ENCODE measurements at places on chromosomes 5 and 9. TPM values are rescaled to one million over a fixed set of nuclear protein-coding genes. Genes with fewer than 3 reads are reported as not detected.

TRIM36 gene
- total RNA-seq: 1.1 TPM

FBN2 gene
- total RNA-seq: 204 TPM

C6 gene
- total RNA-seq: not detected

C9orf50 gene
- 0.22 TPM for total RNA-seq

TMEM252 gene
- 0.62 TPM for total RNA-seq

PDLIM4 gene
- total RNA-seq: 10.4 TPM

SURF6 gene
- 25.1 TPM for total RNA-seq

CER1 gene
- total RNA-seq: 0.36 TPM

MAN1B1 gene
- total RNA-seq: 40.4 TPM

VCAN gene
- total RNA-seq: 70.8 TPM

KIF24 gene
- total RNA-seq: 6.1 TPM

IARS1 gene
- 231 TPM for total RNA-seq

TXNDC8 gene
- total RNA-seq: not detected

SHOC1 gene
- 0.43 TPM for total RNA-seq

ABL1 gene
- total RNA-seq: 42.6 TPM

PWWP2A gene
- 30.4 TPM for total RNA-seq

UGT3A2 gene
- total RNA-seq: 0.29 TPM

TRPM3 gene
- total RNA-seq: 2.8 TPM

GABRA6 gene
- not detected for total RNA-seq

CTSV gene
- 1.5 TPM for total RNA-seq
